B cell (primary cell): ENCODE measurements at places on chromosomes 12 and 14. TPM values are rescaled to one million over a fixed set of nuclear protein-coding genes. Genes with fewer than 3 reads are reported as not detected.

- DNase-seq, result peak; percentile 27
Observed at GRCh38 chr14:74459289-74459946, 33.4 kb upstream of the SYNDIG1L start.

The RGS6 gene
- polyA plus RNA-seq, result 0.04 and 0.07 TPM in 2 replicates

DNA sequence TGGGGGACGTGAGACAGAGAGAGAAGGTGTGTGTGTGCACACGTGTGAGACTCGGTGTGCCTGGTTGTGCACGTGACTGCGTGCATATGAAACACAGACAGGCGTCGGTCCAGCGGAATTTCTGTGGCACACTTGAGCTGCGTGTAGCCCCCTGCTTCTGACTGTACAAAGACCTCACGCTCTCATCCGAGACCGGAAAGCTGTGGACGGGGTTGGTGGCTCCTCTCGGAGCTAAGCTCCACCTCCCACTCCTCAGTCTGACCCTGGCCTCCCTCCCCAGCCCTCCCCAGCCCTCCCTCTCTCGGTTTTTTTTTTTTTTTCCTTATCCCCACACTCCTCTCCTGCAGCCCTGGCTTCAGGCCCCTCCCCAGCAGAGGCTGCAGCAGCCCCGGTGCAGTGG lies 8.3 kb upstream of the C14orf180 start:
- no peak for DNase-seq

- no peak for DNase-seq
Observed at GRCh38 chr12:27964123-27964522, 8.4 kb downstream of the PTHLH start.

DNA sequence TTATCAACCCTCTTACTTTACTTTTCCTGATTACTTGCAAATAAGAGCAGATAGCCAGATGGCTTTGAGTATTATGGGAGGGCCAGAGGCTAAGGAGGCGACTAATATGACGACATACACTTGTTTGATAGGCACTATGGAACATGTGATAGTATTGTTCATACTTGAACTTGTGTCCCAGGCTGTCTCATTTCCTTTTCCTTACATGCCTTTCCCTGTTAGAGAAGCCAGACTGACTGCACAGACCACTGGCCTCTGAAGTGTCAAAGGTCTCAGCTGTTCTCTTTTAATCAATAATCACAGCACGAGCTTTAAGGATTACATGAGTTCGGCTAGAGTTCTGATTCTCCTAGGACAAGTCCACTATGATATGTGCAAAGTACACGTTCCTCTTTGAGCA lies 326.0 kb downstream of the PRKD1 start:
- no peak for DNase-seq

GRCh38 chr12:57152639-57153038 lies 5.2 kb upstream of the LRP1-AS start:
- DNase-seq, result no peak

The CAPZA3 gene
- polyA plus RNA-seq, result not detected in 2 replicates

DNA sequence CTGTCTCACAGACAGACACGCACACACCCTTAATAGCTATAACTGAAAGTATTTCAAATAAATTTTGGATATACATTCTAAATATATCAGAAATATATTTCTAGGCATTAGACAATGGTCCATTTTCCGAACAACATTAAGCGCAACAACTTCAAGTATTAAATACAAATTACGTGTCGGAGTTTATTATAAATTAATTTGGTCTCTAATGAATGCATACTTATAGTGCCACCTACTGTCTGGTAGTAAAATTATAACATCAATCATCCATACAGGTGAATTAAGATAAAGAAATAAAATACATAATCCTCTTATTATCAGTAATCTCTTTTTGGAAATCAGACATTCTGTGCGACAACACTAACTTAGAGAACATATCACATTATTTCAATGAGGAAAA lies 27.2 kb upstream of the CMAS start:
- DNase-seq, result no peak

The OXA1L gene
- polyA plus RNA-seq, result 147 and 150 TPM in 2 replicates

DNA sequence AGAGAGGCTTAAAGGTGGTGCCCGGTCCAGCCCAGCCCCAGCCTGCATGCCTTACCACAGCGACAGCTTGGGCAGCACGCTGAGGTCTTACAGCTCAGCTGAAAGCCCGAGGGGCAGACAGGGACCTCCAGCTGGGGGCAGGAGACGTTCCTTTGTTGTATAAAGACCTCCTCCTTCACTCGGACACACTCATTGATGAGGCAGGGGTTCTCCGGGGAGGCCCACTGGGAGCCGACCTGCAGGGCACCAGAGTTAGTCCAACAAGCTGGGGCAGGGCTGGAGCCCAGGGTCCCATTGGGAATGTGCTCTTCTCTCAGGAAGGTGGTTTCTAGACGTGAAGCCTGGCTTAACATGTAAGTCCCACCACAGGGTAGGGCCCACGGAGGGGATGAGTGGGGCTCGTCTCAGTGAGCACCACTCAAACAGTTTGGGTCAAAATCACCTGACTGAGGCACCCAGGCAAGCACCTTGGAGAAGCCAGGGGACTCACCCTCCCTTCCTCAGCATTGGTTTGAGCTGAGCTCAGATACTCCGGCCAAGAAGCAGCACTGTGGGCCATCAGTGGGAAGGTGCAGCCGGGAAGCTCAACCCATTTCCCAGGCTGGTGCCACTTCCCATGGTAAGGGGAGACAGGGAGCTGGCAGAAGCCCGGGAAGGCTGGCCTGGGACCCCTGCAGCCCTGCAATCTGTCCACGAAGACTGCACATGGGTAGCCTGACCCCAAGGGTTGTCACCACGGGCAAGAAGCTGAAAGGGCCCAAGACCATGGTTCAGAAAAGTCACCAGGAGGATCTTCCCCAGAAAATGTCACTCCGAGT lies 24.3 kb upstream of the ANO2 start:
- DNase-seq, result no peak

The OAS3 gene
- 8.5 and 16.5 TPM in 2 replicates for polyA plus RNA-seq

- no peak for DNase-seq
Observed at GRCh38 chr14:58901826-58902225, 264.1 kb downstream of the DACT1 start.

- DNase-seq, result no peak
Observed at GRCh38 chr14:95229749-95230148, 72.4 kb upstream of the DICER1 start.
